GM12891 (cell line): ENCODE measurements at places on chromosomes 5 and 9.

DNA sequence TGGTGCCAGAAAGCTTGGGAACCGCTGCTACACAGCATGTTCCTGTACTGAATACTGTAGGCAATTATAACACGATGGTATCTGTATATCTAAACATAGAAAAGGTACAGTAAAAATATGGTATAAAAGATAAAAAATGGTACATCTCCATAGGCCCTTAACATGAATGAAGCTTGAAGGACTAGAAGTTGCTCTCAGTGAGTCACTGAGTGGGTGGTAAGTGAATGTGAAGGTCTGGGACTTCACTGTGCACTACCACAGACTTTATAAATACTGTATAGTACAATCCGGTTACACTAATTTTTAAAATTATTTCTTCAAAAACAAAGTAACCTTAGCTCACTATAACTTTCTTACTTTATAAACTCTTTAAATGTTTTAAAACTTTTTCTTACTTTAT lies 819.9 kb upstream of the GRAMD2B start:
- no peak for DNase-seq

DNA sequence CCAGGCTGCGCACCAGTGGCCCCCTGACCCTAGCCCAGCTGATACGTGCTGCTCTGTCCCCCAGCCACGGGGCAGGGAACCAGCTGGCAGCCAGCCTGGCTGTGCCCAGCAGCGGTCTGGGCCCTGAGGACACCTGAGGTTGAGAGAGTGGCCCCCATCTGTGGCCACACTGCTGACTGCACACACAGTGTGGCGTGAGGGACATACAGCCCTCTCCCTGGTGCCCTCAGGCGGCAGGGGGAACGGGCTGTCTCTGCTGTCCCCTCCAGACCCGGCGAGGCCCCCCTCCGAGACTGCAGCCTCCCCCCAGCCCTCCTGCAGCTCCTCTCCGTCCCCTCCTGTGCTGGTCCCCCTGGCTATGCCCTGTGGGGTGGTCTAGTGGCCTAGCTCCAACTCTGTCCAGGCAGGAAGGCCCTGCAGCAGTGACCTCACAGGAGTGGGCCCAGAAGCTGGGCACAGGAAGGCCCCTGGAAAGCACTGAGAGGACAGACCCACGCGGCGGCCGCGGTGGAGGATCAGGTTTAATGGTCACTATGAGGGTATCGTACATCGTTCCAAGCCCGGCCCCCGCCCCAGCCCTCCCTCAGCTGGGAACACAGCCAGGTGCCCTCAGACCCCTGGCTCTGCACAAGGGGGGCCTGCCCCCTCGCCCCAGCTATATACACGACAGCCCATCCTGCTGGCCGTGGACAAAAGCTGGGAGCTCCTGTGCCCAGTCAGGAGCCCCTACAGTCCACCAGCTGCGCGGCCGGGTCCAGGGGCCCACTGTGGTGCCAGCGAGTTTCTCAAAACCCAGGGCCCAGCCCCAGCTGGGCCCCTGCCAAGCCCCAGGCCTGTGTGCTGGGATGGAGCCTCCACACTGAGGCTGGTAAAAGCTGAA lies 6.8 kb upstream of the ENTPD8 start:
- no peak for DNase-seq

- DNase-seq, result no peak
Observed at GRCh38 chr5:173833196-173833985, 54.8 kb upstream of the CPEB4 start.

GRCh38 chr9:133443248-133443647 lies 16.5 kb upstream of the CACFD1 start:
- DNase-seq, result no peak

GRCh38 chr5:95734906-95735305 lies 3.8 kb downstream of the RHOBTB3 start:
- no peak for DNase-seq
